ENCODE measurements at places on chromosomes 7 and 10.

DNA sequence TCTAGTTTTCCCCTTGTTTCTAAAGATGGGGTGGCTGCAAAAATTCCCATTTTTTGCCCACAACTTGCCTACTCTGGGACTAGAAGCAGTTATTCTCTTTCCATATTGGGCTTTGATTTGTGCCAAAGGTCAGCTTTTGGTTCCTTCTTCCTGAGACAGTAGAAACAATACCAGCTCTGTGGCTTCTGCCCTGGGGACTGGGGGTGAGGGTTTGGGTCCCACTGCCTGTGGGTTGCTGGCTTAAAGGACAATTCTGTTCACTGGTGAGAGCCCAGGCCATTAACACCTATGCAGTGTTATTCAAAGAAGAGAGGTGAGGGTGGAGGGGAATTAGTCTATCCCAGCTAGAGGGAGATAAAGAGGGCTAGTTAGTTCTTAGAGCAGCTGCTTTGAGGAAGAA is 171.5 kb downstream of the CPEB3 start:
- no peak for DNase-seq

DNA sequence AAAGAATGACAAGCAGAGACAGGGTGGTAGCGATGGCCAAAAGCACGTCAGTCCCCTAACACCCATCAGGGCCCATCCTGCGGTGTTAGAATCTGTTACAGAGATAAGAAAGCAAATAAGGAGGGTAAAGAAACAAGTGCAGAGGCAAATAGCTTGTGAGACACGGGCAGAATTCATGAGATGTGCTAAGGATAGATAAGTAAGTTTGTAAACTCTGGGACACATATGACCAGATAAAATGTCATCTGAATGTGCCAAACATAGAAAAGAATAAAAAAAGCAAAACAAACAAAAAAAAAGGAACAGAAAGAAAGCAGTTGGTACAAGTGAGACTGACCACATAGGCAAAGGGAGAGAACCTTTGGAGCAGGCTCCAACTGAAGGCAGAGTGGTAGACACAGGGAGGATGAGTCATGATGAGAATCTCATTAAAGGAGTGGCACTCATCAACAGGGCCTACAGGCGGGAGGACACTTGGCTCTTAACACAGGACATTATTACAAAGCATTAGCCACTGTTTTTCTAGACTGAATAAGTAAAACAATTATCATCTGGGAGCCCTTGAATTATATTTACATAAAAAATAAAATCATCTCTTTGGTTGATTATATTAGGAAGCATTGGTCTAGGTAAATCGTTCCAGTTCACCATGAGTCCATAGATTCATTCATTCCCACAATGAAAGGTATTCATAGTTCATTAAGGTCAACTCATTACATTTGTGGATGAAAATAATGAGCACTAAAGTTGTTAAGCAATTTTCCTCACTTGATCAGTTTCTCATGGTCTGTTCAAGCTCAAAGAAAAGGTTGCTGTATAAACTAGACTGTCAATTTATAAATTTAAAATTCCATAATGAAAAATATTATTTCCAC is 21.5 kb upstream of the EPHB6 start:
- DNase-seq = no peak

DNA sequence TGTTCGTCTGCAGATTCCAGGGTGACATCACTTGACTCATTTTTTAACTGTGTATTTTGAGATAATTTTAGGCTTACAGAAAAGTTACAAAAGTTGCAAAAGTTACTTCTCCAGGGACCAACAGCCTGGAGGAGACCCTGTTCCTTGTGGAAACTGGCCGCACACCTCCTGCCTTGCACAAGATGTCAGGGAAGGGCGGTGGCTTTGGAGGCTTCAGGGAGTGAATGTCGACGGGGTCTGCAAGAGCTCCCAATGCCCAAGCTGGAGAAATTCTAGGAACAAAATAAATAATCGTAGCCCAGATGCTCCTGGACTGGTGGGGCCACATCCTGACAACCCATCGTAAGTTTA is 62.2 kb upstream of the FAM20C start:
- no peak for DNase-seq

GRCh38 chr7:69710768-69711438 is 112.6 kb downstream of the AUTS2 start:
- DNase-seq = no peak

DNA sequence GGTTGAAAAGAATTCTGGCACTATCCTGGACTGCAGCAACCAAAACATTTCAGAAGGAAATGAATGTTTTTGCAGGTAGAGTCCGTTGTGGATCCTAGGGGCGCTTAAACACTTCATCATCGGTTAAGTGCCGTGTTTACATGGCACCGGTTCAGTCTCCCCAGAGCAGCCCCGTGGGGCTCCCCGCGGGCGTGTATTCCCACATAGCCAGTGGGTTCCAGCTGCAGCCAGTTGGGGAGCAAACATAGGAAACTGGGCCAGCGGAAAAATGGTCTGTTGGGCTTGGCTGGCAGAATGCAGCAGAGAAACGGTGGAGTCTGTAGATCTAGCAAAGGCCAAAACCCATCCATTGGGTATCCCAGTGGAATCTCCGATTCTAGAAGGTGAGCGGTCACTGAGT is 113.0 kb upstream of the SH2B2 start:
- no peak for DNase-seq

DNA sequence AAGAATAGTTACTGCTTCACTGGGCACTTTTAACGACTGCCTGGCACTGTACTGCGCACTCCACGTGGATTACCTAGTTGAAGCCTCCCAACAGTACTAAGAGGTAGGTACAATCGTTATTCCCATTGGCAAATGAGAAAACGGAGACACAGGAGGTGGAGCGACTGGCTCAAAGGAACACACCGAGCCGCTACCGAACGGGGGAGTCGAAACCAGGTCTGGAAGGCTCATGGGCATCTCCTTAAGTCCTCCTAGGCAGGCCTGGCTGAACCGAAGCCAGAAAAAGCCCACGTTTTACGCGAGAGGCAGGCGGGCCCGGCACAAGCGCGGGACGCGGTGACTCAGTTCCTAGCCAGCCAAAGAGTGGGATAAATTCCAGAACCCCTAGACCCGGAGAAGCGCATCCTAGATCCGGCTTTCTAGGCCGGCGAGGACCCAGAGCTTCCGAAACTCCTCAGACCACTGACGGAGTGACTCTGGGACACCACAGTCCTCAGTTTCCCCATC is 472 bp downstream of the PDAP1 start:
- peak; percentile 42 for DNase-seq

GRCh38 chr7:41098402-41098801 is 604.5 kb downstream of the INHBA start:
- DNase-seq = no peak

- no peak for DNase-seq
Measured at GRCh38 chr7:46175221-46175620, 254.1 kb upstream of the IGFBP3 start.

DNA sequence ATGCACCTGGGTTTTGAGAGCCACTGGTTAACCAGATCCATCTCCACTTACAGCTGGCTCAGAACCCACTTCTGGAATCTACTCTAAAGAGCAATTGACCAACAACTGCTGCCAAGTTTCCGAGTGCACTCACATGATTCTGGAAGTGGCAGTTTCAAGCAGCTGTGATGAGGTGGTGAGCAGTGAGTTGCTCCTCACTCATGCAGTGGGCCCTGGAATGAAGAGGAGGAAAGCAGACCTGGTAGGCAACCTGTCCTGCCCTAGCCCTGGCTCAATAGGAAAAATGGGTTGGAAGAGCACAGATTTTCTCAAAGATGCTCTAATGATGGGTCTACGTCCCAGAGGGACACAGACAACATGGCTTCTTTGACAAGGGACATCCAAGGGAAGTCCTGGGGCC is 70.7 kb upstream of the NPY start:
- no peak for DNase-seq

GRCh38 chr7:136045992-136046391 is 68.8 kb upstream of the MTPN start:
- DNase-seq = no peak

DNA sequence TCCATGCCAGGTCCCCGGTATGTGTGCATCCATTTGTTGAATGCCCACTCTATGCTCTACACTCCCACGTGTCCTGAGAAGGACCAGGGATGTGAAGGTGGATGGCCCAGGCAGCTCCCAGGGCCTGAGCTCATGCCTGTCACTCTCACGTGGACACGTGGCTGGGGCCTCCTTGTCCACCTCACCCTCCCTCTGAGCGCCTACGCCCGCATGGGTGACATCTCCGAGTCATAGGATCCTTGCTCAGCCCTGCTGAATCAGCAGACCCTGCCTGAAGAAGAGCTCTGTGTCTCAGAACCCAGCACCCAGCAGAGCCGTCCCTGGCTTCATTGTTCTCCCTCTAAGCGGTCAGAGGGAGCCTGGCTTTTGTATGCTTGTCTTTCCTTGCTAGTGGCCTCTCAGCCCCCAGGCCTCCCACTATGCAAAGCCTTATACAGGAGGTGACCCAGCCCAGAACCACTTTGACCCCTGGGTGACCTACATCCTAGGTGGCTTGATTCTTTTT is 107.9 kb upstream of the PPIF start:
- DNase-seq = no peak

DNA sequence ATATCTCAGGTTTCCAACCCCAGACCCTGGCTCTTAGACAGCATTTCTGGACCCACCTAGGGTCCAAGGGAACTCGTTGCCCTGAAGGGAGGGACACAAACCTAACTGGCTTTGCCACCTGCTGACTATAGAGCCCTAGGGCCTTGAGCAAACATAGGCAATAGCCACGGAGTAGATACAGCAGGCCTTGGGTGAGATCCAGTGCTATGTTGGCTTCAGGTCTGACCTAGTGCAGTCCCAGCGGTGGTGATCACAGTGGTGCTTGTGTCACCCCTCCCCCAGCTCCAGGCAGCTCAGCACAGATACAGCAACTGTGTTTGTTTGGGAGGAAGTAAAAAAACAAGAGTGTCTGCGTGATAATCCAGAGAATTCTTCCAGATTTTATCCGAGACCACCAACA is 9.7 kb upstream of the TNKS2 start:
- DNase-seq = no peak

DNA sequence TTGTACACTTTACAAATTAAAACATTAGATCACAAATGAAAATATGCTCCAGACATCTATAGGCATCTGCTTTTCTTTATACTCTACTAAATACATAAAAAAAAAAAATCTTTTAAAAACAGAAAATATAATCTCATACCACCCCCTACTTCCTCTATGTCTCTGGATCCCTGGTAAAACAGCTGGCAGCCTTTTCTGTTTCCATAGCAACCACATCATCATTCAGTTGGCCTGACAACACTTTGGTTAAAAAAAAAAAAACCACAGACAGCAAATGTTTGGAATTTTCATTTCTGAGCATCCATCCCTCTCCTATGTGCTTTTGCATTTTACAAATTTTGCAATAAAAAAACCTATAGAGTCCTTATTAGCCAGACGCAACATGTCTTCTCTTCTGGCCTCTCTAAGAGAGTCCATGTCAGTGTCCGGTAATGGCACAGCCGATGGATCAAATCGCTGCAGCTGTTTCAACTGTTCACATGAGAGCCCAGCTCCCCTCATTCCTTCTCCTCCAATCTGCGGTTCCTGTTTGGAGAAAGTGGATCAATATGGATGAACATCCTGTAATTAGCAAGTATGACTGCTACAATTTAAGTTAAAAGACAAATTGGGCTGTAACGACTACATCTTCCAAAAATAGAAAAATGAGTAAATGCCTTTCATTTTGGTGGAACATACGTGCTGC is 105.6 kb downstream of the NSUN6 start:
- no peak for DNase-seq

GRCh38 chr7:17937506-17938120 is 2.7 kb downstream of the SNX13 start:
- no peak for DNase-seq

- DNase-seq = no peak
Measured at GRCh38 chr7:16193631-16194030, 227.7 kb downstream of the CRPPA start.

DNA sequence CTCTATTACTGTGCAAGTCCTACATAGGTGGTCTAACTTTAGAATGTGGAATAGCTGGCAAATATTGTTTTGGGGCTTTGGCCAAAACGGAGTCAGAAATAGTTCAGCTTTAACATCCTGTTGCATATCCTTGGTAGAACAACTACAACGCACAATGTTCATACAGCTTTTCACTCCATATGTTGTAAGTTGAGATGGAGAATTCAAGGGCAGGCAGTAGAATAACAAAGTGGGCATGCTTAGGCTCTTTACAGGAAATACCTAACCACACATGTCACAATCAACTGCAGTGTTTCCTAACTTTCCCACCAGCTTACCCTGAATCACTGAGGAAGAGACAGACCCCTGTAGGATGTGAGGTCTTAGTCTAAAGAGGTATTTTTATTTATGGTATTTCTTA is 122.3 kb downstream of the PPP1R3A start:
- DNase-seq = no peak

DNA sequence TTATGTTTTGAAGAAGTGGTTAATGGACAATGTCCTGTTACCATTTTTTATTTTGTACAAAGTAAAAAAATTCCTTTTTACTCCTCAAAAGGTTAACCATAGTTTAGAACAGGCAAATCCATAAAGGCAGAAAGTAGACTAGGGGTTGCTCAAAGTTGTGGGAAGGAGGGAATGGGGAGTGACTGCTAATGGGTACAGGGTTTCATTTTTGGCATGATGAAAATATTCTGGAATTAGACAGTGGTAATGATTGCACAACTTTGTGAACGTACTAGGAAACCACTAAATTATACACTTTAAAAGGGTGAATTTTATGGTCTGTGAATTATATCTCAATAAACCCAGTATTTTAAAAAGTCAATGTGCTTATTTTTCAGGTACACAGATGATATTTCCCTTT is 35.4 kb upstream of the CDK14 start:
- no peak for DNase-seq

- no peak for DNase-seq
Measured at GRCh38 chr7:77830649-77831355, 32.2 kb downstream of the PHTF2 start.

- DNase-seq = no peak
Measured at GRCh38 chr7:23980081-23980480, 270.1 kb downstream of the STK31 start.

- DNase-seq = no peak
Measured at GRCh38 chr10:47336387-47337134, 11.6 kb upstream of the RBP3 start.

GRCh38 chr7:123712619-123713018 is 36.2 kb downstream of the WASL start:
- no peak for DNase-seq

DNA sequence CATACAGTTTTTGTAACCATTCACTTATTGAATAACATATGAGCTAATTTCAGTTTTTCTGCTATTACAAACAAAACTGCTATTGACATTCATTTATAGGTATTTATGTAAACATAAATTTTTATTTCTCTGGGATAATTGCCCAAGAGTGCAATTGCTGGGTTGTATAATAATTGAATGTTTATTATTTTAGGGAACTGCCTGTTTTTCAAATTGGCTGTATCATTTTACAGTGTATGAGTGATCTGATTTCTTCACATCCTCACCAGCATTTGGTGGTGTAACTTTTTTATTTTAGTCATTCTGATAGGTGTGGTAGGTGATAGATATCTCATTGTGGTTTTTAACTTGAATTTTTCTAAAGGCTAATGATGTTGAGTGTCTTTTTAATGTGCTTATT is 26.4 kb downstream of the KIF11 start:
- no peak for DNase-seq

- DNase-seq = no peak
Measured at GRCh38 chr10:121110369-121110768, 259.2 kb downstream of the WDR11 start.

Measured in DND-41 (cell line).